ENCODE measurements at places on chromosomes 3 and 15. TPM values are rescaled to one million over a fixed set of nuclear protein-coding genes. Genes with fewer than 3 reads are reported as not detected.

DNA sequence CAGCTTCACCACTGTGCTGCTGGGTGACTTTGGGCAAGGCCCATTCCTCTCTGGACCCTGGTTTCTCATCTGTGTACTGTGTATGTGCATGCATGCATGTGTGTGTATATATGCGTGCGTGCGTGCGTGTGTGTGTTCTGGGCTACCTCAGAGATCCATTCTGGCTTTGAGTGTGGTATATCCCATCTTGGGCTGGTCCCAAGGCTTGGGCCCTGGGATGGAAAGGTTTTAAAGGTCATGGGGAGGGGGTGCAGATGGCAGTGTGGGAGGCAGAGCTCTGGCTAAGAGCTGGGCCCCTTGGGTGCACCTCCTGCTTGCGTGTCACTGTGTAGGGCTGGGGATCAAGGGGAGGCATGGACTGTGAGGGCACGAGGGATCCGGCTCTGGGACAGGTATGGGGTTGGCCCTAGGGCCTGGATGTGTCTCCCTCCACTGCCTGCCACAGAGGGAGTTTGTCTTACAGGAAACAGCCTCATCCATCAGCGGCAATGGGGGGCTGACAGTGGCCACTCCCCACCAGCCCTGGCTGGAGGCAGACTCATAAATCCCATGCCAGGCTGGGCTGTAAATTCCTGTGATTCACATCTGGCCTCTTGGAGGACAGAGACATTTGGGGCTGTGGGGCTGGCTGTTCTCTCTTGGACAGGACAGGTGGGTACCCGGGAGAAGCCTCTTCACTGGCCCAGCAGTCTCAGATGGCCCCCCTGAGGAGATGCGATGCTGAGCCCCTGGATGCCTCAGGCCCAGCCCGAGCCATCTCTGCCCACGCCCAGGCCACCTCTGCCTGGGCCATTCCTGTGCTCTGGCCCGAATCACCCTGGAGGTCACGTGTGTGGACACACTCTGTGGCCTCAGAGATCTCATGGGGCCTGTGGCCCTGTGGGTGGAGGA is 21.4 kb upstream of the CSPG4 start:
- no peak for DNase-seq

- no peak for DNase-seq
Measured at GRCh38 chr3:13034109-13034800, 39.0 kb downstream of the IQSEC1 start.

- DNase-seq: no peak
Measured at GRCh38 chr3:131797776-131798175, 237.0 kb downstream of the CPNE4 start.

DNA sequence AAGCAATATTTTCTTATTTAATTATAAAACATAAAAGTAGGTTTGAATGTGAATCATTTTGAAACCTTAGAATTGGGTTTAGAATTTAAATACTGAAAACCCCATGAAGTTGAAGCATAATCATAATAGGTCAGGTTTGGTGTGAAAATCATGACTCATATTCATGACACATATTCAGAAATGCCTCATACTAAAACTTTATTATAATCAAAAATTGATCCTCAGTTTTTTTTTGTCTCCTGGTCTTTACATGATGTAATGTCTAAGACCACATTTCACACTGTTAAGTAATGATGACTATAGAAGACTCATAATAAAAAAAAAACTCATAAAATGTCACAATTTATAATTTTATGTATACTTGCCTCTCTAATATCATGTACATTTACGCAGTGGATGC is 190.4 kb downstream of the FOXP1 start:
- DNase-seq: no peak

DNA sequence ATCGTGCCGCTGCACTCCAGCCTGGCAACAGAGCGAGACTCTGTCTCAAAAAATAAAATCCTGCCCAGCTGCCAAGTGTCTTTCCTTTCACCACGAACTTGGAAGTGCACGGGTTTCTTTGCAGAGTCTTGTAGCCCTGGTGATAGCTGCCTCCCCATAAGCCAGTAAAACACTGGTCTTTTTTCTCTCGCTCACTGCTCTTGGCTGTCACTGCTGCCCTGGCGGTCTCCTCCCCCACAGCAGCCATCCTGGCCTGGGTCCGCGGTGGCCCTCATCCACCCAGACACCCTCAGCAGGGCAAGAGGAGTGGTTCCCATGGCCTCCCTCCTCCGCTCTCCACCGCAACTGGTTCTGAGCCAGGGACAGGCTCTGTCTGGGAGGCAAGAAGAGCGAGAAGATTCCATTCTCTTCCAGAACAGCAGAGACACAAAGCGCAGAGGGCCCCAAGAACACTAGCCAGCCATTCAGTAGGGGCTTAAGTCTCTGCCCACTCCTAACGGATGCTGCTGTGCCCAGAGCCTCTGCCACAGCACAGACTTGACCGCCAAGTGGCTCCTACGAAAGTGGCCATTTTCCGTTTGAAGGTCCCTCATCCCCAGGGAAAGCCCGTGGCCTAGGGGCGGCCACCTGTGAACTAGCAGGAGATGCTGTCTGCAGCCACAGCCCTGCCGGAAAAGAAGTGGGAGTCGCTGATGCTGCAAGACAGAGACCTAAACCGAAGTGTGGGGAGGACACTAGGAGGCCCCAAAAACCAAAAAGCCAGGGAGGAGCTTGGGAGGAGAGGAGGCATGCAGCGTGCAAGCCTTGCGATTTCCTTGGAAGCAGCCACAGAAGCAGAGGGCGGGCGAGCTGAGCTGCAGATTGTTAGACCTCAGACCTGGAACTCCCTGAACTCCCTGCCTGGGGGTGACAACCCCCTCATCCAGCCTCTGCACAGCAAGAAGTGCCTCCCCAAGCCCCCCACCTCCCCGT is 44.1 kb downstream of the KLHL25 start:
- DNase-seq: peak; percentile 21

- no peak for DNase-seq
Measured at GRCh38 chr15:85849946-85850345, 55.2 kb upstream of the KLHL25 start.

DNA sequence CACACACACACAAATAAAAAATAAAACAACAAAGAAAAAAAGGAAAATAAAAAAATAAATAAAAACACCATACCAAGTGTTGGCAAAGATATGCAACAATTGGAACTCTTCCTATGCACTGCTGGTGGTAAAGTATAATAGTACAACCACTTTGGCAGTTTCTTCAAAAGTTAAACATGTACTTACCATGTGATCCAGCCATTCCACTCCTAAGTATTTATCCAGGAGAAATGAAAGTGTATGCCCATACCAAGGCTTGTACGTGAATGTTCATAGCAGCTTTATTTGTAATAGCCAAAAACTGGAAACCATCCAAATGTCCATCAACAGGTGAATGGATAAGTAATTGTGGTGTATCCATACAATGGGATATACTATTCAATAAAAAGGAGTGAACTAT is 17.0 kb downstream of the WDR93 start:
- no peak for DNase-seq

DNA sequence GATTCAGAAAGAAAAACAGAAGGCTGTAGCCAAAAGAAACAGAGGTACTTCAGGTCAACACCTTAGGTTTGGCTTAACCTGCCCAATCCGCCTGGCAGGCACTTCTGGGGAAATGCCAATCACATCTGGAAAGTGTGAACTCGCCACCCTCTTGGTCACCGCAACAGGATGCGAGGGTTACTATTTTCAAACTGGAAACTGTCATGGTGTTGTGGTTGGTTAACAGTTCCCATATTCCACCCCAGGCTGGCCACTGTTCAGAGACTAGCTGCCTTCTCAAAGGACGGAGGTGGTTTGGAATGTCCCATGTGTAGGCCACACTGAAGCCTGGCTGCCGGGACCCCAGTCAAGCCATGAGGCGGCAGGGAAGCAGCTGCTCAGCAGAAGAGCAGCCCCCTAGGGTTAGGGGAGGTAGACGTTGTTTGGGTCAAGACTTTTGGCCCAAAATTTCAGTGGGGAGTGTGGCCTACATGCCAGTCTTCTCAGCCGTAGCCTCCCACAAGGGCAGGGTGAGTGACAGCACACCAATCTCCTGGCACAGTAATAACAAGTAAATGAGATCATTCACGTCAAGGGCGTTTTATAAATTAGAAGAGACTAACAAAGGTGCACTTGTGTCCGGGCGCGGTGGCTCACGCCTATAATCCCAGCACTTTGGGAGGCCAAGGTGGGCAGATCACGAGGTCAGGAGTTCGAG is 54.6 kb downstream of the UMPS start:
- DNase-seq: no peak

- no peak for DNase-seq
Measured at GRCh38 chr15:60573936-60574335, 95.0 kb upstream of the ICE2 start.

DNA sequence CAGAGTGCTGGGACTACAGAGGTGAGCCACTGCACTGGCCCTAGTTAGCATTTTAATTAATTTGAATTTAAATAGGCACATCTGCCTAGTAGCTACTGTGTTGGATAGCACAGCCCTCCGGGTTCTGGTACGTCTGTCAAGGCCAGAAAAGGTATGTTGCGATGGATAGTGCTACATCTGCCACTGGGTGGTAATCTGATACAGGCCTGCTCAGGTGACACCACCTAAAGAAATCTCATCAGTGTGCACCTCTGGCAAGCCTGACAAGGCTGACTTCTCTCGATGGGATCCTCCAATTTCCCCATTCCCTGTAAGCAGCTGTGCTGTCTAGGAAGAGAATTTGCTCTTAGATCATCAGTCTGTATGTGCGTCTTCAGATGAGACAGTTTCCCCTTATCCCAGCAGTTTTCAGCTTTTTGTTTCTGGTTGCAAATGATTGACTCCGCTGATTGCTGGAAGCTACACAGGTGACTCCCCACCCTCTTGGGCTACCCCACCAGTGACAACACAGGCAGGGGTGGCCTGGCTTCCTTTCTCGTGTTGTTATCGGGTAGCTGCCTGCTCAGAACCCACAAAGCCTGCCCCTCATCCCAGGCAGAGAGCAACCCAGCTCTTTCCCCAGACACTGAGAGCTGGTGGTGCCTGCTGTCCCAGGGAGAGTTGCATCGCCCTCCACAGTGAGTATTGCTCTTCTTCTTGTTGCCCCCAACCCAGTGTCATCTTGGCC is at the start of gene CCR9:
TSS of gene CCR9 (plus strand) at position 565 of the 727 bp plus-strand sequence. CDS start 8,391 bp downstream, outside the sequence.
- DNase-seq: no peak

GRCh38 chr3:141898908-141899307 is 22.5 kb downstream of the ATP1B3 start:
- no peak for DNase-seq

- no peak for DNase-seq
Measured at GRCh38 chr15:61641645-61642044, 412.5 kb upstream of the RORA start.

GRCh38 chr3:137765310-137766033 is 1.4 kb downstream of the SOX14 start:
- DNase-seq: no peak

DNA sequence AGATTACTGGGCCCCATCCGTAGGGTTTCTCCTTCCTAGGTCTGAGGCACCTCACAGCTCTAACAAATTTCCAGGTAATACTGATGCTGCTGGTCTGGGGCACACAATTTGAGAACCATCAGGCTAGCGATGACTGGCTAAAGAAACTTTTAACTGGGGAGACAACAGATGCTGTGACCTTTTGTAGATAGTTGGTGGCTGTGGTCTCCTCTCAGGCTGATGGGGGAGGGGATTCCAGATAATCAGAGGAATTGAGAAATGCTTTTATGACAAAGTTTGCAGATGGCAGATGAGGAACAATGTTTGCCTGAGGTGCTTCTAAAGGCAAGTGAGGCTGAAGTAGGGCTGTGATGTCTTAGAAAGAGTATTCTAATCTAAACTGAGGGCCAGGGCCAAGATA is 13.8 kb upstream of the CCR9 start:
- no peak for DNase-seq

DNA sequence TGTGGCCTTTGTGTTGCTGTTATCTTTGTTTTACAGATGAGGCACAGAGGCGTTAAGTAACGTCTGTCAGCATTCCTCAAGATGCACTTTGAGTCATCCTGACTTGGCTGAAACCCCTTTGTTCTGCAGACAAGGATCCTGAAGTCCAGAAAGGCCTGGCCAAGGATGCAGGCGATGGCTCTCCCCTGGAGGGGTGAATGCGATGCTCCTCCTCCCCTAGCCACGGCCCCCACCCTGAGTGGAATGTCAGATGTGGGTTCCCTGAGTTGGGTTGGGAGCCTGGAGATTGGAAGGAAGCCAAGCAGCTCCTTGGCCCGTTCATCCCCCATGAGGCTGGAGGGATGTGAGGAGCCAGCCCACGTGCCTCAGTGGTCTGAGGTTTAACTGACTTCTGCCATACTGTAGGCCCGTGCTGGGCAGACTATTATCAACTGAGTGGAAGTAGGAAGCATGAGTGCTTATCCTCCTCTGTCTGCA is 43.3 kb downstream of the POMGNT2 start:
- no peak for DNase-seq

DNA sequence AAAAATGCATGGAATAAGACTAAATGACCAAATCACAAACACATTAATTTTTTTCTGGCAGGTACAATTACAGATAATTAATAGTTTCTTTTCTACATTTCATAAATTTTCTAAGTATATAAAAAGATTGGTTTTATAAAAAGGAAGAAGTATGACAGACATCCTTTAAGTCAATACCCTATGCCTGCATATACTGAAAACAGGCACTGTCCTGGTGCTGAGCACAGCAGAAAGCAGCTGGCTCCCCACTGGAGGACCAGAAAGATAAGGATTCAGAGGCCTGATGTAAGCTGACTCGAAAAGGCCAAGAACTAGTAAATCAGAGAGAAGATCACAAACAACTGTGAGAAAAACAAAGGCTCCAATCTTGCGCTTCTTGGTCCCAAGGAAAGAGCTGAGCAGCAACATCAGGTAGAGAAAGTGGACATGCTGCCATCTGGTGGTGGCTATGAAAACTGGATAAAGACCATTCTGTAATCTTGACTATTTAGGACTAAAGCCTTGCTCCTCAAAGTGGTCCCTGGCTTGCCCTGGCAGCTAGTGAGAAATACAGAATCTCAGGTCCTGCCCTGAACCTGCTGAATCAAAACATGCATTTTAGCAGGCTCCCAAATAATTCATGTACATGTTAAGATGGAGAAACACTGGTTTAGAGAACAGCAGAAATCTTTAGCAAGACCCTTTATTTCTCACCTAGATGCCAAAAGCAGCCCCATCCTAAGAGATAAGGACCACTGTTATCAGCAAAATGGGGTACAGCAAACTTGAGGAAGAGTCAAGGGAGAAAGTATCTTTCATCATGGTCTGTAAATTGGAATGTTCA is 76.0 kb downstream of the TRANK1 start:
- no peak for DNase-seq

DNA sequence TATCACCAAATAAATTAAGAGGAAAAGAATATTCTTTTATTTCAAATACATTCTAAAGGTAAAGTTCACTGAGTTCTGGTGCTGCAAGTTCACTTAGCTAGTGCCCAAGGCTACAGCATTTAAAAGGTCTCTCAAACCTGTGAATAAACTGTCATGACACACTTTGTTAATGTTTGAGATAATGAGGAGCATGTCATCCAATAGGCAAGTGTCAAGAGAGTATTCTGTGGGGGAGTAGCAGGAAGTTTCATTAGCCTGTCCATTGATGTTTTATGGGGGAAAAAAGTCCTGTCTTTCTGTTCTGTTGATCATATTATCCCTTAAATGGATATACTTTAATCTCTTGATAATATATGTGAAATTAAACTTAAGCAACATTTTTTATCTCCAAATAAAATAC is 4.0 kb downstream of the SPESP1 start:
- DNase-seq: no peak

- DNase-seq: no peak
Measured at GRCh38 chr3:129061888-129062834, 1.6 kb downstream of the GP9 start.

- DNase-seq: no peak
Measured at GRCh38 chr15:89747708-89748682, 3.1 kb downstream of the MESP1 start.

MPI gene
- 52.2 TPM for total RNA-seq

GABRA5 gene
- not detected for total RNA-seq

CCRL2 gene
- total RNA-seq: 6.8 TPM

HRG gene
- not detected for total RNA-seq

All from omental fat pad (tissue), 4 donors.